EH (cell line): ENCODE measurements at places on chromosomes 12 and 14.

DNA sequence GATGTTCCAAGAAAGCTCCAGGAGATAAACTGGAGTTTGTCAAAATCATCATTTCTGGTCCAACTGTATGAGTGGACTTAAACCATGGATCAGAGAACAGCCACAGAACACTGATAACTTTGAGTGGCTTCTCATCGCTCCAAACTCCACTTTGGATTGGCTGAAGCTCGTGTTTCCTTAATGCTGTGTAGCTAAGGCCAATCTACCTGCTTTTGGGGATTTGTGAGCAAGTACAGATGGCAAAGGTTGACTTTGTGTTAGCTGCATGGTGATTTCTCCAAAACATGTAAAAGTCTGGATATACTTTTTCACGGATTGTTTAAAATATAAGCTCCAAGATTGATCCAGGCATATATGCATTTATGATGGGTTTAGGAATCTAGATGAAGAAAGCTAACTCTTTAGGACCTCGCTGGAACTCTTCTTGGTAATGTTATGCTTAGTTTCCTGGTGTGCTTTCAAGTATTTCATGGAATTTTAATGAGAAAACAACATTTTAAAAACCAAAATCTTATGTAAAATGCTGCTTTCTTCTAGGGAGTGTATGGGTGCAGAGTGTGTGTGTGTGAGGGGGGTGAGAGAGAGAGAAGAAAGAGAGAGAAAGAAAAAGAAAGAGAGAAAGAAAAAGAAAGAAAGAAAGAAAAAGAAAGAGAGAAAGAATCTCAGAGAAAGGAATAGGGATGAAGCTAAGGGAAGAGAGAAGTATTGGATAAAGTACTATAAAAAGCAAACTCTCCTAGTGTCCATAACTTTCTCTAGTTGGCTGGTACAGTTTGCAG, 11.6 kb upstream of the PAX9 start:
- no peak for DNase-seq

GRCh38 chr14:71242237-71242748, 335.0 kb downstream of the PCNX1 start:
- DNase-seq: peak; percentile 97

- peak; percentile 39 for DNase-seq
Measured at GRCh38 chr12:49982246-49983087, 9.7 kb downstream of the AQP6 start.

DNA sequence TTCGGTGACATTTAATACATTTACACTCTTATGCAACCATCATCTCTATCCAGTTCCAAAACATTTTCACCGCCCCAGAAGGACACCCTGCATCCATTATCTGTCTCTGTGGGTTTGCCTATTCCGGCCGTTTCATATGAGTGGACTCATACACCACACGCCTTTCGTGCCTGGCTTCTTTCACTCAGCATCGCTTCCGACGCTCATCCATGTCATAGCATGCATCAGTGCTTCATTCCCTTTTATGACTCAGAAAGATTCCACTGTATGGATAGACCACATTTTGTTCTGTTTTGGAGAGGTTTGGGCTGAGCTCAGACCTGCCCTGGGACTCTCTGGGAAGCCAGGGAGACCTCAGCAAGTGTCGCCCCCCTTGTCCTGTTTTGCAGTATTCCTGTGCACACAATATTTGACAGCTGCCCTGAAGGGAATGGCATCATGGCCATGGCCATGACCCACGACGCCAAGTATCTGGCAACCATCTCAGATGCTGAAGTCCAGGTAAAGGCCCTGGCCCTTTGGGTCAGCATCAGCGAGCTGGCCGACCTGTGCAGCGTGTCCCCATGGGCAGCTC, 23.8 kb downstream of the CFAP251 start:
- DNase-seq: peak; percentile 36

GRCh38 chr12:101592921-101593320, 1.9 kb upstream of the MYBPC1 start:
- DNase-seq: no peak

DNA sequence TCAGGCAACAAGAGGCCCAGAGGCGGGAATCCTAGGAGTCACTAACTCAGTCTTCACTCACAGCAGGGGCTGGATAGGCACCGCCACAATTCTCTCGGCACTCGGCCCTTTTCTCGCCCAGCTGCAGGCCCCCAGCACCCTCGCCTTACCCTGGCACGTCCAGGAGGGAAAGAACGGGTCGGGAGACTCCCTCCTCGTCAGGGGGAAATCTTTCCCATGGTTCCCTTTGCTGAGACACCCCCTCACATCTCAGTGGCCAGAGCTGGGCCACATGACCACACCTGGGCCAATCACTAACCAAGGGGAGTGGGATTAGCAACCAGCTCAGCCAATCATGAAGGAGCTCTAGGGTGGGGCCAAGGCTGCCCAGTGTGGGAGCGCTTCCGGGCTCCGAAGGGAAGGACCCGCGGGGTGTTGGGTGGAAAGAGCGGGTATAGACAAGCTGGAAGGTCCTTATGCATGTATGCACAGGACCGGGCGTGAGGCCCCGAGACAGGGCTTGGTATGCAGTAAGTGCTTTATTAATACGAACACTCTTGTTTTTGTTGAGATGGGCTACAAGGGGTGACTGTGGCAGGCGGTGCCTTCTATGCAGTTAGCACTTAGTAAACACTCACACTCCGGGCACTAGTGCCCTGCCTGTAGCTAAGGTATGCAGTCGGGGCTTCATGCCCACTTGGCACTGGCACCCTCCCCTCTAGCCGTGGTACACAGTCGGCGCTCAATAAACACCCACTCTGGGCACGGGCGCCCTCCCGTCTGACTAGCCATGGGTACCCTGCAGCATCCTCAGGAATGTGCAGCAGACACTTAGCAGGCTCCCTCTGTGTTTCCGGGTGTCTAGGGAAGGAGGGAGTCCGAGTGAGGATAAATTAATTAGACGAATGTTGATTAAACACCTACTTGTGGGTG, 40.3 kb downstream of the ADGRD1 start:
- no peak for DNase-seq

DNA sequence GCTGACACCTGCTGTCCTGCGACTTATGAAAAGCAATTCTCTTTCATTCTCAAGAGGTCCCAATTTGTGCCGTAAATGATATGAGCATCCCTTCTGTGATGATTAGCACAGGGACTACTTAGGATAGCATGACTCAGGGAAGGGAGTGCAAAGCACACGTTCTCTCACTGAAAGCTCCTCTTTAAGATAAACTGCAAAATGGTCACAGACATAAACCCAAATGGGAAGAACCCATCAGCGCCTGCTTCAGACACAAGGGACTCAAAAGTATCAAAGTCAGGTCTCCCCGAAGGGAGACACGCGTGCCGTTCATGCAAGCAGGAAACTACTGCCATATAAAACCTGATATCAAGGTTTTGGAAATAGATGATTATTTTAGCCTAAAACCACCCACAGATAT, 33.9 kb upstream of the PIWIL1 start:
- DNase-seq: no peak

- no peak for DNase-seq
Measured at GRCh38 chr12:97989366-97989940, 525.9 kb upstream of the TMPO start.

DNA sequence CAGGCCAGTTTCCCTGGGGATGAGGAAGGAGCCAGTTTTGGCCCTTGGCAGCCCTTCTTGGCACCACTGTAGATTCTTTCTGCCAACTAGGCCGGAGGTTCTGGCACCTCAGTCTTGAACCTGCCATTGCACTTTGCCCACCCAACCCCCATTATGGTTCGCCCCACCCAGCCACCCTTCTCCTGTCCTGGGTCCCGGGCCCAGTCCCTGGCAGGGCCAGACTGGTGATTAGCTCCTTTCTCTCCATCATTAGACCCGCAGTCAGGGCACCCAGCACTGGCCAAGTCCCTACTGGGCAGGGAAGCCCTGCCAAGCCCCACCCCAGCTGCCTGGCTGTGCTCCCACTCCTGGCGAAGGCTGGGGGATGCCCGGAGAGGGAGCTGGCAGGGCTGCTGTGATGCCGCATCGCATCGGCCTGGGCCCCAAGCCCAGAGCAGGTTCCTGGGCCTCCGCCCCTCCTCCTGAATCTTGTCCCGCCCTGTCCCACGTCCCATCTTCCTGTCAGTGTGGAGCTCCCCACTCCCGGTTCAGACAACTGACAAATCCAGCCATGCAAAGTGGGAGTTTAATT, 9.8 kb downstream of the FAM222A start:
- no peak for DNase-seq

DNA sequence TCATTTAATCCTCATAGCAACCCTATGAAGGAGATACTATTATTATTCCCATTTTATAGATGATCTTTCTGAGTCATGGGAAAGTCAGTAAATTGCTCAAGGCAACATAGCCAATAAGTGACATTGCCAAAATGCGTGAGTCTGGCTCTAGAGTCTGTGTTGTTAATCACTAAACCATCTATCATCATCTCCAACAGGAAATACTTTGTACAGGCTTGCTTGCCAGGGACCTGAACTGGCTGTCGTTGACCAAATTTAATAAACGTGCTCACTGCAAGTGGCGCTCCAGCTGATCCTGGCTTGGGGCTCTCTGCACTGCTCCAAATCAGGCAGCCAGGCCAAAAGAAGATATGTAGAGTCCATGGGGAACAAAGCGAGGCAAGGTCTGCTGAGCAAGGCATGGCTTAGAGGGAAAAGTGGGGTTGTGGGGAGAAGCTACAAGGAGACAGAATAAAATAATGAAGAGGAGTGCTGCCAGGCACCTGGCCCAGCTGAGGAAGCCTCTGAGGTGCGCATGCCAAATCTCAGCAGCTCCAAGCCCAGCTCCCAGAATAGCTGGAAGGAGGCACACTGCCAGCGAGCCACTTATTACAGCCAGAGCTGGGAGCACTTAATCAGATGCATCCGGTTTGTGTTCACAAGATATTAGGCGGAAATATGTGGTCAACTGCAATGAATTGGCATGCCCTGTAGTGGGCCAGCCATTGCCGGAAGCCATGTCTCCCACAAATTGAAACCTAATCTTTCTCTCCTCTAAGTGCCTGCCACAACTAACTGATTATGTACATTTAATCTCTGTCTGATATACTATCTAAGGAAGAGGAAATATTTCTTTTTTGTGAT, 43.3 kb upstream of the PTPRO start:
- DNase-seq: peak; percentile 95

DNA sequence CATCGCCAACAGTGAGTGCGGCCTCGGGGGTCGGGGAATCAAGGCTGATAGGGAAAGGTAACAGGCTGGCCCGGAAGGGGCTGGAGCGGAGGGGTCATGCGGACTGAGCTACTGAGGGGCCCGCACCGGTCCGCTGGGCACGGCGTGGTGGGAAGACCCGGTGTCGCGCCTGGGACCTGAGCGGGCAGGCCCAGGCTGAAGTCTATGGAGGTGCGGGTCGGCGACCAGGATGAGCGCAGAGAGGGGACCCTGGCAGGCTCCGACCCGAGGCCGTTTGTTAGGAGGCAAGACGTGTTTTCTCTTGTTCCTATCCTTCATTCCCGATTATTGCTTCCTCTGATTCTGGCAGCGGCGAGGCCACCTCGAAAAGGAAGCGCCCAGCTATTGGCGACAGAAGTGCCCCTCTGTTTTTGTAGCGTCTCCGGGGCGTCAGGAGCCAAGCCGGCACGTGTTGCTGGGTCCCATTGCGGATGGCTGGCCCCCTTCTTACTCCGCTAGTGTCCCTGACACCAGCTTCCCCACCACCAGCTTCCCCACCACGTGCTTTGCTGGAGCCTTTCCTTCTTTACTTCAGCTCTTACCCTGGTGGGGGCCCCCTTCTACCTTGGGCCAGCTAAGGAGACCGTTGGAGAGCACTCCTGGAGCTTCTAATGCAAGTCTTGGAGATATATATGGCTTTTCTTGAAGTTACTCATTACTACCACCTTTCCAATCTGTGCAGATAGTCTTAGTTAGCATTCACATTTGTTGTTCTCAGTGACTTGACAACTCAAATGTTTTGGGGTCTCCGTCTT, 653 bp downstream of the PA2G4 start:
- peak; percentile 21 for DNase-seq

- DNase-seq: peak; percentile 67
Measured at GRCh38 chr14:103281496-103282231, 52.4 kb upstream of the EIF5 start.

DNA sequence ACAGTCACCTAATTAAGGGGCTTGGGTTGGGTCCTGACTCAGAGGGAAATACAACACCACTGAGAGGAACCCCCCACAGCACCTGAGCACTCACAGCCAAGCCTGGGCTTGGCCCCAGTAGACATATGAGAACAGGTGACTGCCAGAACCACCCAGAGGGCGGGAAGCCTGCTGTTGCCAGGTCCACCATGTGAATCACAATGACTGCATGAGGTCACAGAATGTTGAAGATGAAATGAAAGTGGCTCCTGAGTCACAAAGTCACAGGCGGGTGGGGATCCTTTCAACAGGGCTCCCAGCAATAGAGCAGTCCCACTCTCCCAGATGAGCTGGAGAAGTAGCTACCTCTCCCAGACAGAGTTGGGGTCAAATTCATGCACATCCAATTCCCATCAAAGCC, at the start of gene LRRC74A:
Gene LRRC74A (plus strand): TSS at position 287 of the 400 bp plus-strand sequence. CDS start 290 bp downstream, outside the sequence.
- DNase-seq: no peak

GRCh38 chr12:20415028-20415427, 46.7 kb downstream of the PDE3A start:
- DNase-seq: peak; percentile 59

GRCh38 chr12:51128919-51129318, 44.0 kb downstream of the TFCP2 start:
- peak; percentile 41 for DNase-seq

GRCh38 chr12:16424531-16424930, 77.1 kb downstream of the MGST1 start:
- no peak for DNase-seq

- no peak for DNase-seq
Measured at GRCh38 chr12:68890701-68891113, 42.3 kb downstream of the CPM start.

GRCh38 chr12:93602897-93603668, 30.6 kb downstream of the SOCS2 start:
- peak; percentile 39 for DNase-seq

DNA sequence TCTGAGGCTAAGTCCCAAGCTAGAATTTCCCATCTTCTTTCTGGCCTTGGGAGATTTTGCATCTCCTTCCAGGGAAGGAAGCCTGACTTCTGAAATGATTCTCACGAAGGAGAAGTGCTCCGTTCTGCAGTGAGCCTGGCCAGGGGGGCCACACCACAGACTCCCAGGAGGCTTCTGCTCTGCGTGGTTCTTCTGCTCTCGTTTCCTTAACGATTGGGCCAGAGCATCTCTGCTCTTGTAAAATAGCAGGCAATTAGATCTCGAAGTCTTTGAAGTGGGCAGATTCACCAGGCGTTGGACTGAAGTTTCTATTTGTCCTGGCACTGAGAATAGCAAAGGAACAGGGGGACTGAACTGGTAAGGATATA, 6.7 kb upstream of the BATF start:
- no peak for DNase-seq

DNA sequence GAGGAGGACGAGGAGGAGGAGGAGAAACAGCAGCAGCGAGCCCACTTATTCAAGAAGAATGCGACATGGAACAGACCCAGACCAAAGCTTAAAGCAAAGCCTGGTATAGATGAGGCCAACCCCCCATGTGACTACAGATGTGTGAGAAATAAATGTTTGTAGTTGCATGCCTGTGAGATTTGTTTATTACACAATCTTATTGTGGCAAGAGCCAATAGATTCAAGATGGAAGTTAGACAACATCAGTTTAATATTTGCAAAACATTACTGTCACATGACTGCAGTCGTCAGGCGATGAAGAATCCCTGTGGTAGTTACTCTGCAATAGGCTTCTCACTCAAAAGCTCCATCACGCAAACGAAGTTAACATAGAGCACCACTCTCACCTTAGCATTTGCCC, 17.2 kb upstream of the SLC35F4 start:
- no peak for DNase-seq

GRCh38 chr12:25924491-25925001, 33.9 kb upstream of the RASSF8 start:
- DNase-seq: peak; percentile 79
